ENCODE measurements at places on chromosomes 7 and 10.

- no peak for DNase-seq
Measured at GRCh38 chr10:6101181-6101580, 12.3 kb downstream of the RBM17 start.

DNA sequence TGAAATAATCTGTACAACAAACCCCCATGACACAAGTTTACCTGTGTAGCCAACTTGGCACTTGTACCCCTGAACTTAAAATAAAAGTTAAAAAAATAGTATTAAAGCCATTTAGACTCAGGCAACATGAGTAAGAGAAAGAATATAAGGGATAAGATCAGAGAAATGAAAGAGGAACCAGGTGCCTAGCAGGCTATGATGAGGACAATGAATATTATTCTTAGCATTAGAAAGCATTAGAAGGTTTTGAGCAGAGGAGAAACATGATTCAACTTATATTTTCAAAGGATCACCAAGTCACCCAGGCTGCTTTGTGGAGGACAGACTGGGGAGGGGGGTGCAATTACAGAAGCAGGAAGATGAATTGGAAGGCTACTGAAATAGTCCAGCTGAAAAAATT, 48.1 kb upstream of the TES start:
- no peak for DNase-seq

DNA sequence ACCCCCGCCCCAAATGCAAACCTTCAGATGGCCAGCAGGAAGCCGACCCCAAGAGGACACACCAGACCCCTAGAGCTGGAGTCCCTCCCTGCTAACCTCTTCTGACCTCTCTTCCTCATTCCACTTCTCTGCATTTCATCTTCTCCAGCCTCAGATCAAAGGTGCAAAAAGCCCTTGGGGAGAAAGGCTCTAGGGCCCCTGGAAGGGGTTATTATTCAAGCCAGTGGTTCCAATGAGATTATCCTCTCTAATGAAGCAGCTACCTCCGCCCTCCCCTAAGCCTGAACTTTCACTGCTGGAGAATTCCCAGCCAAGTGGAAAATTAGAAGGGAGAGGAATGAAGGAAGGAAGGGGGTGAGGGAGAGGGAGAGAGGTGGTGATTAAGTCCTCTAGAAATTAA, 343.9 kb downstream of the PLXNA4 start:
- peak; percentile 31 for DNase-seq

DNA sequence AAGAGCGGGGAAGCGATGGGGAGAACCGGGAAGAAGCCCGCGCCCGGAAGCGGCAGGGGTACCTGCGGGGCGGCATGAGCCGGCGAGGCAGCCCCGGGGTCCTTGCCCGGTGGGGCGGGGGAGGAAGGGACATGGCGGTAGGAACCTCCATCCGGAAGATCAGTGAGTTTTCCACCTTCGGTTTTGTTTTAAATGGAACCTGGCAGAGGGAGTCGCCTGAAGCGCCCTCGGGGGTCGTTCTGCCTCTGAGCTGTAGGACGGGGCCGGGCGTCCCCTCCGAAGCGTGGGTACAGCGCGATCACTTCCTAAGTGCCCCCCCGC, 471 bp downstream of the PFKP start:
- no peak for DNase-seq

GRCh38 chr10:113137941-113138685, 188.1 kb downstream of the TCF7L2 start:
- DNase-seq = no peak

DNA sequence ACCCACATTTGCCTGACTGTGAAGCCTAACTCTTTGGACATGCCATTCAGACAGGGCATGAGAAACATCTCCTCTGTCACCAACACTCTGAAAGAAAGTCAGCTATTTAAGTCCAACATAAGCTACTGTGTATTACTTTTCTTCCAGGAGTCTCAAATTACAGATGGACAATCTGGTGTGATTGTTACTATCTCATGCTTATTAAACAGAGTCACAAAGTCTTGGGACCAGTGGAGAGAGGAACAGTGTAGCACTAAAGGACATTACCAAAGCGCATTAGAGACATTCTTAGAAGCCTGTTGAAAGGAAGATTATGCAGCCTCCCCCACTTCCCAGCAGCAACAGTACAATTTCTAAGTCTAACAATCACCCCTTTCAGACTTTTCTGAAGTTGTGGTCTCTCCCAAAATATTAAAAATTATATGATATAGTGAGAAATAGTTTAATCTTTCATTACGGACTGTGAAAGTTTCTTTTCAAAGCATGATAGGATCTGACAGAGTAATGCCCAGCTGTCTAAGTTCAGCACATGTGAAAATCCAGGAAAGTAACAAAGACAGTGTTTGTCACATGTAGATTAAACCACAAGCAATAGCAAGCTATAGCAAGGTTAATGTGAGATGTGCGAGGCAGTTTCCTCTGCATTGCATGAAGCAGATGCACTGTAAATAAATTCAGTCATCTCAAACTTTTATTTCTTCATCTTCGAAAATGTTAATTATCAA, 280.9 kb upstream of the FZD8 start:
- no peak for DNase-seq

DNA sequence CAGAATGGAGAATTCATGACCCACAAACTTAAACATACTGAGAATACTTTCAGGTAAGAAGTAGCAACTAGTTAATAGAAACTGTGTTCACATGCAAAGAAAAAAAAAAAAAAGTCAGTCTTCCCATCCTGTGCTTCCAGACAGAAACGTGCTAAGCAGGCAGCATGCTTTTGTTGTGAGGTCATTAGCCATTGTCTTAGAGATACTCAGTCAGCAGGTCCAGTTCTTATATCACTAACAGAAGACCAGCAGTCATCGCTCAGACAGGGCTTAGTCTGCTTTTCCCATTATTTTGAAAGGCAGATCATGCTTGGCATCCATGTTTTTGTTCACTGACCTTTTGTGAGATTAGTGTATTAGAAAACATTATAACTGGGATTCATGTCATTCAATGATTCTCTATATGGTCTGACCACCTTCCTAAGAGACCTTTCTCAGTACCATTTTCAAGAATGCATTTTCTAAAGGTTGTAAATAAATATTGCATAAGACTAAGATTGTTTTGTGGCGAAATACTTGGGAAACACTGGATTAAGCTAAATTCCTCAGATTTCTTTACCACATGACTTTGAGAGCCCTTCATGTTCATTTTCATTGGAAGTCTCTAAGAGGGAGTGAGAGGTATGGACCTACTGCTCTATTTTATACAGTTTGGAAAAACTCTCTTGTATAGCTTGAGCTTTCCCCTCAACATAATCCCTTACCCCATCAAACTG, 45.0 kb upstream of the AGBL3 start:
- DNase-seq = peak; percentile 12

GRCh38 chr10:100027416-100027815, 17.7 kb upstream of the DNMBP start:
- DNase-seq = no peak

- no peak for DNase-seq
Measured at GRCh38 chr7:55069271-55069792, 50.5 kb downstream of the EGFR start.

DNA sequence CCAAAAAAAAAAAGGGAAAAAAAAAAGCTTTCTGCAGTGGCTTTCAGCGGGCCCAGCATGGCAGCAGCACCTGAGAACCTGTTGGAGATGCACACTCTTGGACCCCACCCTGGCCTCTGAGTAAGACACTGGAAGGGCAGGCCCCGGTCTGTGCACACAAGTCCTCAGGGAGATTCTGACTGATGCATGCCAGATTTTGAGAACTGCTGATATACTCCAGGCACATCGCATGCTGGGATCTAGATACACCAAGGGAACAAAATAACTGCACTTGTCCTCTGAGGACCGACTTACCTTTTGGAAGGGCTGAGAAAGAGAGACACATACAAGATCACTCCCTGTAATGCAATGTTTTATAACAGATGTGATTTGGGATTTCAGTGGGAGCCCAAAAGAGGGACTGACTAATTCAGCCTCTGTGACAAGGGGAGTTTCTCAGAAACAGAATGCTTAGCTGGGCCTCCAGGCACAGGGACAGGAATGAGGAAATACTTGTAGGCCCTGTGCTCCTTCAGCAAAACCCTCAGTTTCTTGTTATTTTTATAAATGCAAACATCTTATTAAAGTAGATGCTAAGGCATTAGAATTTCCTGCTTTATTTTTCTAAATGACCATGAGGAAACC, 8.2 kb downstream of the EGFR start:
- DNase-seq = no peak

GRCh38 chr10:14063531-14064285, 267.0 kb downstream of the FRMD4A start:
- no peak for DNase-seq
